AG04449 (cell line): ENCODE measurements at places on chromosomes 6 and 20.

GRCh38 chr6:126625019-126625418 lies 285.1 kb downstream of the CENPW start:
- DNase-seq, result no peak

GRCh38 chr20:52971498-52972189 lies 514 bp upstream of the TSHZ2 start:
- DNase-seq, result no peak

GRCh38 chr6:146855889-146856288 lies 257.1 kb downstream of the ADGB start:
- no peak for DNase-seq

- DNase-seq, result no peak
These were observed 3.4 kb upstream of the DLL1 start for GRCh38 chr6:170294298-170294730.

DNA sequence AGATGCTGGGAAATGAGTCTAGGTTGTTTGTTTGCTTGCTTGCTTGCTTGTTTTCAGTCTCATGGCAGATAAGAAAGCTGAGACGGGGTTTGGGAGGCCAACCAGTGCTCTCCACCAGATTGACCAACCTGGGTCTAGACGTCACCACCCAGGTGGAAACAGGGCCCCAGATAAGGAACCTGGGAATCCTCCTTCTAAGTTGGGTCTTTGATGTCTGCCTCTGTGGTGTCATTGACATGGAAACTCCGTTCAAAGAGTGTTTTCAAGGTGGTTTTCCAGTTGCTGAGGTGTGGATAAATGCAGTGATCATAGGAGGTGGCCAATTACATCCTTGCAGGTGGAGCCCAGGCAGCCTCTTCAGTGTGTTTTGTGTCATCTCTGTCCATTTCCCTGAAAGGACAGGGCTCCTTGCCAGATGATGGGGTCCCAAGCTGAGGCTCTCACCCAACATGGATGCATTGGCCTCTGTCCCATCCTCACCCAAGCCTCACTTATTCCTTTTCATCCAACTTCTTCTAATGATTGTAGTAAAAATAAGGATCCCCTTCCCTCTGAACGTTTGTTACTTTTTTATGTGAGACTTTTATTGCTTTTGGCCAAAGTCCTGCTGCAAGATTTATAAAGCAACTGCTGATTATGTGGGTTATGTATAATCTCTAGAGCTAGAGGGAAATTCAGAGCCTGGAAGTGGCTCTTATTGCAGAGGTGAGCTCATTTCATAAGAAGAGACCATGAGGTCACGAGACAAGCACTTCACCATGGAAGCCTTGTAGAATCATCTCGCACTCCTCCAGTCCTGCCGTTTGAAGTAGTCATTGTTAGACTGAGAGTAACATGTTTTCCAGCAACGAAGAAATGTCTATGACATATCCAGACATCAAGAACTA lies 32.0 kb upstream of the SYNDIG1 start:
- DNase-seq, result no peak

- no peak for DNase-seq
These were observed 94.1 kb upstream of the KCNG1 start for GRCh38 chr20:51116765-51117686.

- no peak for DNase-seq
These were observed 2.5 kb downstream of the PERP start for GRCh38 chr6:138104618-138105213.

GRCh38 chr6:131173680-131174079 lies 38.4 kb downstream of the AKAP7 start:
- DNase-seq, result no peak

GRCh38 chr6:35856250-35856649 lies 51.1 kb downstream of the LHFPL5 start:
- no peak for DNase-seq

DNA sequence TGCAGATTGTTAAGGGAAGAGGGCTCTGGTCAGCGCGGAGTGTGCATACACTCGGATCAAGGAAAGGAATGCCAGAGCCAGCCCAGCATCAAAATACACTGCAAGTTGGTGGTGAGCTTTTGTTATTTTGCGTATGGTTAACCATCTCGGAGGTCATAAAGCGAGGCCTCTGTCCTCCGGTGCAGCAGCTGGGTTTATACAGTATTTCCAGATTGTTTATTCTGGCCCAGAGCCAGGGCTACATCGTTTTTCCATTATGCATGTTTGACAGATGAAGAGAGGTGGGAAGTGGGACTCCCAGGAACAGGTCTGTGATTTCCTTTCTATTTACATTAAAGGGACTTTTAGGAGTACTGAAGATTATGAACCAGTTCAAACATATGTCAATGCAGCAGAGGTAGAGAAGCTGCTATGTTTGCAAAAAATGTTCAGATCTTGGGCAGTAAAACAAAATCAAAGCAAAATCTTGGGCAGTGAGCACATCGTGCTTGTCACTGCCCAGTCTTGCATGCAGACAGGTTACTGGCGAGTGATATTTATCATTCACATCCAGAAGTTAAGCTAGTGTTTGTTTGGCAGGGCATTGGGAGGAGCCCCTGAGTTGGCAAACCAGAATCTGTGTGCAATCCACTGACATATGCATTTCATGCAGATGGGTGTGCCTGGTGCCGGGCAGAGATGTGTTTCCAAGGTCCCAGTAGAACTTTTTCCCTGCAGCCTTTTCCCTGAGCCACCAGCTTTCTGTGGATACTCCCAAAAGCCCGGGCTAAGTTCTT lies 256.3 kb upstream of the TAB2 start:
- DNase-seq, result no peak
